ENCODE measurements at places on chromosomes 3 and 15.

- no peaks in the 10 kb centered on the region for H3K4me1 ChIP-seq
- no peaks in the 10 kb centered on the region for H3K36me3 ChIP-seq
- H3K27me3 ChIP-seq, result no peaks in the 10 kb centered on the region
- H3K4me3 ChIP-seq, result no peak overlapping the region
These were observed 29.9 kb upstream of the ADPGK start for GRCh38 chr15:72813345-72814004.

DNA sequence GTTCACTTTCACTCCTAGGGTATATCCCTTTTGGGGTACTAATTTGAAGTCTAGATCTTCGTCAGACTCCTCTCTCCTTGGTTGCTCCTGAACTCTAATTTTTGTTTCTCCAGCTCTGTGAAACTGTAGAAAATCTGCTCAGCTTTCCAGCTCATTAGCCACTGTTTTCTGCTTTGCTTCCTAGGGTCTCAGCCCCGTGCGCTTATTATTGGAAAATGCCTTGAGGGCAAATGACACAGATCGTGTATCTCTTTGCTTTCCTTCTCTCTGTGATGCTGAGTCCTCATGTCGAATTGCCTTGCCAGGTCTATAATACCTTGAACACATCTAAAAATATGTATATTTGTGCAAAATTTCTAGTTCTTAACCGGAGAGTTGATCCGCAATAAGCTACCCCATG, 731.1 kb downstream of the EDEM1 start:
- H3K4me3 ChIP-seq, result no peak overlapping the region
- H3K4me1 ChIP-seq, result no peaks in the 10 kb centered on the region
- no peak overlapping the region for H3K27ac ChIP-seq
- peaks cover 3% of the 10 kb centered on the region for H3K27me3 ChIP-seq

DNA sequence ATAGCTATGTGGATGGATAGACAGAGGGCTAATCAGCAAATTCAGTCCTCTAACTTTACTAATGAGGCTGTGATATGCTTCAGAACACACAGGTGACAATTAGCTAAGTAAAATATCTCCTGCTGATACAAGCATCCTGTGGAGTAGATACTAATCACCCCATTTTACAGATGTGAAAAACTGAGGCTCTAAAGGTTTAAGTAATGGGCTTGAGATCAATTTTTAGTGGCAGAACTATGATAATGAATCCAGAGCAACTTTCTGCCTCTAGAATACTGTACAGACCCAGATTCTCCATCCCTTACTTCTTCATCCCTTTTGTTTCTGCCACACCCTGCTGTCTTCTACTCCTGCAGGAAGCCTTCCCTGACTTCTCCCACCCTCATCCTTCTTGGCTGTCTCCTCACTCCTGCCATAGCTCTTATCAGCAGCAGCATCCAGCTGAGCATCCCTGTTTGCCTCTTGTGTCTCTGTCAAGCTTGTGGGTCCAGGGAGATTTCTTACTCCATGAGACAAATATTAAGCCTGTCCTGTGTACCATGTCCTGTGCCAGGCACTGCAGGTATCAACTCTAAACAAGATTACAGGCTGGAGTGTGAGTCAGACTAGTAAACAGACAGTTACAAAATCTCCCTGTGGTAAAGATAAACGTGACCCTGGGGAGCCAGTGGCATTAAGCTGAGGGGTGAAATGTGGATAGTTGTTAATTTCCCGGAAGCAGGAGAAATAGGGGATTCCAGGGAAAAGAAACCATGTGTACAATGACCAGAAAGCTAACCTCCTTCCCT, 39.2 kb downstream of the SLC6A11 start:
- no peak for DNase-seq
- H3K27me3 ChIP-seq, result no peaks in the 10 kb centered on the region
- H3K4me3 ChIP-seq, result no peak overlapping the region
- no peaks in the 10 kb centered on the region for H3K4me1 ChIP-seq
- H3K36me3 ChIP-seq, result no peaks in the 10 kb centered on the region

- no peak overlapping the region for H3K4me3 ChIP-seq
- no peaks in the 10 kb centered on the region for H3K27me3 ChIP-seq
- peaks cover 21% of the 10 kb centered on the region for H3K4me1 ChIP-seq
- DNase-seq, result no peak
These were observed 32.0 kb downstream of the PLOD2 start for GRCh38 chr3:146128939-146129338.

GRCh38 chr3:48552111-48552951, 4.3 kb downstream of the PFKFB4 start:
- no peak overlapping the region for H3K4me3 ChIP-seq
- no peaks in the 10 kb centered on the region for H3K36me3 ChIP-seq
- H3K4me1 ChIP-seq, result peaks cover 9% of the 10 kb centered on the region
- H3K27ac ChIP-seq, result no peak overlapping the region
- DNase-seq, result no peak
- no peaks in the 10 kb centered on the region for H3K27me3 ChIP-seq

DNA sequence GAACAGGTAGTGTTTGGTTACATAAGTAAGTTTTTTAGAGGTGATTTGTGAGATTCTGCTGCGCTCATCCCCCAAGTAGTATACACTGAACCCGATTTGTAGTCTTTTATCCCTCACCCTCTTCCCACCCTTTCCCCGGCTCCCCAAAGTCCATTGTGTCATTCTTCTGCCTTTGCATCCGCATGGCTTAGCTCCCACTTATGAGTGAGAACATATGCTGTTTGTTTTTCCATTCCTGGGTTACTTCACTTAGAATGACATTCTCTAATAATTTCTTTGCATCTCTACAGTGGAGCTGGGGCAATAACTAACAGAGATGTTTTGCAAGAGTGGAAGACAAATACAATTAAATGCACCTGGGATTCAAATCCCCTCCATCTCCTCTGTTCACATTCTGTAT, 93.2 kb downstream of the TP63 start:
- no peaks in the 10 kb centered on the region for H3K36me3 ChIP-seq
- no peak overlapping the region for H3K4me3 ChIP-seq
- no peaks in the 10 kb centered on the region for H3K4me1 ChIP-seq
- no peak overlapping the region for H3K27ac ChIP-seq
- H3K27me3 ChIP-seq, result no peaks in the 10 kb centered on the region

DNA sequence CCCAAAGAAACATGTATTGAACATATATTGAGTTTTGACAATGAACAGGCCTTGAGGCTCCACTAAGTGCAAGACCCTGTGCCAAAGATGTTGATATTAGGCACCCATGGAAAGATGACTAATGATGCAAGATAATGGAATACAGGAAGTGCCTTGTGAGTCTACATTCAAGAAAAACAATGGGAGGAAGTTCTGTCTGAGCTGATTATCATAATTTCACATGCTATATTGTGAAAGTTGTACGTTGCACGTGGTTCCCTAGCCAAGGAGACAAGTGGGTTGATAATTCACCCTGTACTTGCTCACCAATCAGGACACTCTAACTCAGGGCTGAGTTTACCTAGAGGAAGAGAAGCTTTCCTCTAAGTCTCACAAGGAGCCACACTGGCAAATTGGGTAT, 186.9 kb upstream of the STAC start:
- no peak overlapping the region for H3K4me3 ChIP-seq
- no peaks in the 10 kb centered on the region for H3K36me3 ChIP-seq
- no peaks in the 10 kb centered on the region for H3K4me1 ChIP-seq

DNA sequence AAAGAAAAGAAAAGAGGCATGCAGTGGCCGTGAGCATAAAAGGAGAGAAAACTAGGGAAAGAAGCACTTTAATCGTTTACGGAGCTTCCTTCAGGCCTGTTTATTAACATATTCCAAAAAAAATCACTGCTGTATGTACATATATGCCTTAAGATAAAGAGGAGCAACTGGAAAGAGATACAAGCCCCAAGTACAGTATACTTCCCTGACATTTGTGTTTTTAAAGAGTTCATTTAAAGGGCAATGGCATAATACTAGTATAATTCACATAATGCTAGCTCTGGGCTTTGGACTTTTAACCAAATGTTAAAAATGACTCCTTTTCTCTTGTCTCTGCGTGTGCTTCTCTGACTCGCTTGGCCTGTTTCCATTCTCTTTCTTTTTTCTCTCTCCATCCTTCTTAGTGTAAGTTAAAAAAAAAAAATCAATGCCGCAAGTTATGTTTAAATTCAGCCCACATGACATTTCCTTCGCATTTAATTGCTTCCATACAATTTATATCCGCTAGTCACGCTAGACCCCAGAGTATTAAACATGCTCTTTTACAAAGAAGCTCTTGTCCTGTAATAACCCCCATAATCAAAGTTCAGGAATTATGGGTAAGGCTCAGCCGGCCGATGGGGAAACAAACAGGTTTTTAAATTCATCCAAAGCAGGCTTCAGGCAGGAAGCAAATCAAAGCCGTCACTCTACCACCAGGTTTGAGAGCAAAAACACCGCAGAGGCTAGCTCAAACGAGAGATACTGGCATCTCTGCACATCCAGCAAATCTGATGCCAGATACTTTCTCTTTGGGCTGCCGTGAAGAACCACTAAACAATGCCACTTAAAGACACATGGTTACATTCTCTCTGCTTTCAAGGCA, 19.4 kb downstream of the WWTR1 start:
- H3K4me1 ChIP-seq, result peaks cover 97% of the 10 kb centered on the region
- H3K27me3 ChIP-seq, result no peaks in the 10 kb centered on the region
- peak overlapping the region; percentile 58 for H3K27ac ChIP-seq
- H3K4me3 ChIP-seq, result peak overlapping the region; percentile 43

DNA sequence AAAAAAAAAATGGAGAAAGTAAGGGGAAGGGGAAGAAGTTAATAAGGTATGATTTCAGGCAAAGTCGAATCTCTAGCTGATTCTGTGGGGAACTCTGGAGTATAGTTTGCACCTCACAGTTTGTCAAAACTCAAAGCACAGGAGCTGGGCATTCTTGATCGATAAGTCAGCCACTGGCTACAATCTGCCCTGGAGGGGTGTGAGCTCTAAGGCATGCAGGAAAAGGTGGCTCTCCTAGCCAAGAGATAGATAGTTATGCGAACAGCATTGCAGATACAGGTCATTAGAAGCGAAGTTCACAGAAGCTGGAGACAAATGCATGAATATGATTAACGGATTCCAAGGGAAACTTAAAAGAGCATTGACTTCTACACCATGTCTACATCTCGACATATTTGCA, 952.6 kb downstream of the AGBL1 start:
- no peaks in the 10 kb centered on the region for H3K4me1 ChIP-seq
- no peak overlapping the region for H3K4me3 ChIP-seq
- DNase-seq, result no peak
- no peaks in the 10 kb centered on the region for H3K27me3 ChIP-seq

DNA sequence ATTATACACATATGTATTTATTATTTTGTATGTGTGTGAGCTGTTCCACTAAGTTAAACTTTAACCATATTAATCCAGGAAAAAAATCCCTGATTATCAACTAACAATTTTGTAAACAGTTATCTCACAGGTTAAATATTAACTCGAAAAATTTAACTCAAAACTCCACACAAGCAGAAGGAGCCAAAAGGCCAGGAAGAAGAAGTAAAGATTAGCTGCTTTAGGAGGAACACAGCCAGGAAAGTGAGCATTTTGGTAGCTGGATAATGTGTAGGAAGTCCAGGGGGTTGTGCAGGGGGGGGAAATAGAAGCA, 425.0 kb downstream of the TIGIT start:
- no peak for DNase-seq
- H3K4me3 ChIP-seq, result no peak overlapping the region
- no peaks in the 10 kb centered on the region for H3K4me1 ChIP-seq
- H3K27me3 ChIP-seq, result no peaks in the 10 kb centered on the region

DNA sequence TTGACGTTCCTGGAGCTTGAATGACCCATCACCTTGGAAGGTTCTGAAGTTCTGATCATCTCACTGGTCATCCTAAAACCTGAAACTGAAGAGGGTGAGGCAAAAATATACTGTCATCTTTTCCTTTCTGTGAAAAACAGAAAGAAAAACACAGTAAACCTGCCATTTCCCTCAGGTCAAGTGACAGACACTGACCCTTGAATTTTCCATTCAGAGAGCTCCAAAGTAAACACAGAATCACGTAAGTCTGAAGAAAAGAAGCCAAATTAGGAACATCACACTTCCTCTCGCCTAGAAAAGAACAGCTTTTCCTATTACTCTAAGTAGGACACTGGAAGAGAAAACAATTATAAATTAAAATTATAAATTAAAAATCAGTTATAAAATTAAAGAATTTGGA, 78.7 kb upstream of the TGFBR2 start:
- peaks cover 24% of the 10 kb centered on the region for H3K4me1 ChIP-seq
- peak overlapping the region; percentile 61 for H3K27ac ChIP-seq
- DNase-seq, result no peak
- no peaks in the 10 kb centered on the region for H3K27me3 ChIP-seq
- no peaks in the 10 kb centered on the region for H3K36me3 ChIP-seq

GRCh38 chr15:101014921-101015841, 96.0 kb downstream of the LRRK1 start:
- H3K27ac ChIP-seq, result no peak overlapping the region
- peaks cover 12% of the 10 kb centered on the region for H3K36me3 ChIP-seq
- peaks cover 8% of the 10 kb centered on the region for H3K4me1 ChIP-seq
- H3K27me3 ChIP-seq, result no peaks in the 10 kb centered on the region
- no peak overlapping the region for H3K4me3 ChIP-seq
- peak; percentile 90 for DNase-seq

GRCh38 chr3:66416556-66417304, 84.1 kb downstream of the LRIG1 start:
- no peaks in the 10 kb centered on the region for H3K36me3 ChIP-seq
- H3K27ac ChIP-seq, result peak overlapping the region; percentile 82
- H3K4me1 ChIP-seq, result peaks cover 59% of the 10 kb centered on the region
- no peak overlapping the region for H3K4me3 ChIP-seq
- H3K27me3 ChIP-seq, result no peaks in the 10 kb centered on the region
- no peak for DNase-seq

- no peaks in the 10 kb centered on the region for H3K27me3 ChIP-seq
- H3K4me1 ChIP-seq, result no peaks in the 10 kb centered on the region
- DNase-seq, result no peak
- H3K36me3 ChIP-seq, result peaks cover 8% of the 10 kb centered on the region
- H3K27ac ChIP-seq, result no peak overlapping the region
- no peak overlapping the region for H3K4me3 ChIP-seq
These were observed 16.9 kb upstream of the FSIP1 start for GRCh38 chr15:39799552-39800011.

GRCh38 chr15:51181905-51182304, 87.2 kb upstream of the TNFAIP8L3 start:
- no peak overlapping the region for H3K4me3 ChIP-seq
- no peaks in the 10 kb centered on the region for H3K27me3 ChIP-seq
- no peaks in the 10 kb centered on the region for H3K36me3 ChIP-seq
- H3K27ac ChIP-seq, result no peak overlapping the region
- DNase-seq, result no peak

- no peaks in the 10 kb centered on the region for H3K27me3 ChIP-seq
- H3K4me3 ChIP-seq, result no peak overlapping the region
- no peak overlapping the region for H3K27ac ChIP-seq
- H3K36me3 ChIP-seq, result no peaks in the 10 kb centered on the region
- H3K4me1 ChIP-seq, result no peaks in the 10 kb centered on the region
- DNase-seq, result peak; percentile 84
These were observed 78.5 kb upstream of the SMAD3 start for GRCh38 chr15:66986951-66987350.
